Activated CD4-positive, alpha-beta T cell treated with anti-CD3 and anti-CD28 coated beads for 36 hours (primary cell): ENCODE measurements at places on chromosomes 3 and 15. TPM values are rescaled to one million over a fixed set of nuclear protein-coding genes. Genes with fewer than 3 reads are reported as not detected.

DNA sequence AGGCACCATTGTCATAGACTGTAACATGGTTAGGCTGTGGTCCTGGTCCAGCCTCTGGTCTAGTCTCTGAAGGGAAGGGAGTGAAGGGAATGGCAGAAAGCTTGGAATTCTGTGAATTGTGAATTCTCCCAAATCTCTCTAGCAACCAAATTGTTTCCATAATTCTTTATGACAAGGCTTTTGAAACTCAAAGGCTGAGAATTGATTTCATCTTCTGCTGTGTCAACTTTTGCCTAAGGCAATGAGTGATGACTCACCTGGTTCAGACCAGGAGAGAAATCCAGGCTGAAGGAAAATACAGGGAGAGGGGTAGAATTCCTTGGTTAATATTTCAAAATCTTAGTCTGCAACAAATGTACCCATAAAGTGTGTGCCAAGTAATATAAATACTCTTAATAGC, 82.6 kb upstream of the ADPGK start:
- H3K27ac ChIP-seq = no peak overlapping the region
- no peak overlapping the region for H3K4me3 ChIP-seq
- peaks cover 2% of the 10 kb centered on the region for H3K27me3 ChIP-seq
- no peak for DNase-seq

DNA sequence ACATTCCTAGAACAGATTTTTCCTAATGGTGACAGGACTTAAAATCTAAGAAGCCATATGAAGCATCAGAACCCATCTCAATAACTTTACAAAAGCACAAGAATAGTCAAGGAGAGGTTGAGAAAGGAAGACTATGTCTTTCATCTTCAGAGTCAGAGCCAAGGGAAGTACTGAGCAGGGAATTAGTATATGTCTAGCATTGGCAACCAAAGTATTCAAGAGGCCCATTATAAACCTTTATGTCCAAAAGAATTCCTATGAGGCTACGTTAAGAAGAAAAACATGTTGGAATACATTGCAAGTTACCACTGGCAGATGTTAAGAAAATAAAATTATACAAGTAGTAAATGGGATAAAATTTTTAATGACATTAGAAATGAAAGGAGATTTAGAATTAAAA, 150.5 kb downstream of the MAGI1 start:
- no peaks in the 10 kb centered on the region for H3K36me3 ChIP-seq
- peaks cover 2% of the 10 kb centered on the region for H3K27me3 ChIP-seq
- no peak overlapping the region for H3K4me3 ChIP-seq
- H3K27ac ChIP-seq = no peak overlapping the region
- DNase-seq = no peak

Gene H1-8
- total RNA-seq = not detected

Gene FBLN2
- not detected for total RNA-seq

GRCh38 chr3:69695443-69695842, 43.8 kb upstream of the MITF start:
- H3K27me3 ChIP-seq = peaks cover under 1% of the 10 kb centered on the region
- DNase-seq = no peak
- no peaks in the 10 kb centered on the region for H3K36me3 ChIP-seq
- H3K4me1 ChIP-seq = no peaks in the 10 kb centered on the region
- H3K27ac ChIP-seq = no peak overlapping the region

Gene PROK2
- total RNA-seq = 0.37 TPM

Gene OR5K2
- total RNA-seq = not detected

- H3K36me3 ChIP-seq = no peaks in the 10 kb centered on the region
- no peak for DNase-seq
- no peaks in the 10 kb centered on the region for H3K4me1 ChIP-seq
- peaks cover 3% of the 10 kb centered on the region for H3K27me3 ChIP-seq
- no peak overlapping the region for H3K4me3 ChIP-seq
Measured at GRCh38 chr3:102722317-102722716, 287.5 kb downstream of the ZPLD1 start.

- no peaks in the 10 kb centered on the region for H3K27me3 ChIP-seq
- peaks cover 40% of the 10 kb centered on the region for H3K36me3 ChIP-seq
- H3K4me3 ChIP-seq = no peak overlapping the region
- peaks cover 3% of the 10 kb centered on the region for H3K4me1 ChIP-seq
- no peak for DNase-seq
Measured at GRCh38 chr3:25604107-25604805, 60.5 kb downstream of the TOP2B start.

DNA sequence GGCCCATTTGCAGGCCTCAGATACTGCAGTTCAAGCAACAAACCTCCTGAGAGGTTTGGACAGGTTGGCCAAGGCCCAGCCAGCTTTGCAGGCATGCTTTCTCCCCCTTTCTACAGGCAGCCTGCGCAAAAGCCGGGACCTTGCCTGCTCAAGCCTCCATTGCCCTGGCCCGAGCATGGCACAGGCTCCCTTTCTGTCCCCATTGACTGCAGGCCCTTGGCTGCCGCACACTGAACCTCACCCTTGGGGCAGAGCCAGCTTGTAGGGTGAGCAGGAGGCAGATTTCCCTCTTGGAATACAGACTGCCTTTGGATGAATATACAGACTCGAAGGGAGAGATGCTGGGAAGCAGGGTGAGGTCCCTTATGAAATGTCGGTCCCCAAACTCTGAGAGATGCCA, 461.7 kb upstream of the PROK2 start:
- H3K36me3 ChIP-seq = no peaks in the 10 kb centered on the region
- H3K27ac ChIP-seq = no peak overlapping the region
- no peak for DNase-seq
- no peak overlapping the region for H3K4me3 ChIP-seq
- H3K4me1 ChIP-seq = peaks cover under 1% of the 10 kb centered on the region
- H3K27me3 ChIP-seq = no peaks in the 10 kb centered on the region

Gene DLEC1
- total RNA-seq = 0.19 TPM

- no peak for DNase-seq
- no peak overlapping the region for H3K27ac ChIP-seq
- no peaks in the 10 kb centered on the region for H3K36me3 ChIP-seq
- no peaks in the 10 kb centered on the region for H3K4me1 ChIP-seq
- H3K27me3 ChIP-seq = no peaks in the 10 kb centered on the region
- H3K4me3 ChIP-seq = no peak overlapping the region
Measured at GRCh38 chr15:78415284-78415683, 22.7 kb upstream of the IREB2 start.

Gene CLDN18
- total RNA-seq = not detected

Gene C3orf85
- total RNA-seq = not detected

DNA sequence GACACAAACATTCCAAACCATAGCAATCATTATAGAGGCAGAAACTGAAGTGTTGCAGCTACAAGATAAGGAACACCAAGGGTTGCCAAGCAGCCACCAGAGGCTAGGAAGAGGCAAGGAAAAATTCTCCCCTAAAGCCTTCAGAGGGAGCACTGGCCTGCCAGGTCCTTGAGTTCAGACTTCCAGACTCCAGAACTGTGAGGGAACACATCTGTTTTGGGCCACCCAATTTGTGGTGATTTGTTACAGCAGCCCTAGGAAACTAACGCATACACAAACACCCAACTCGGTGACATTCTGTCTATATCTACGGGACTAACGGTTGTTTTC, 54.6 kb downstream of the MB21D2 start:
- H3K27me3 ChIP-seq = peaks cover 3% of the 10 kb centered on the region
- peaks cover 4% of the 10 kb centered on the region for H3K4me1 ChIP-seq
- no peak overlapping the region for H3K27ac ChIP-seq
- no peaks in the 10 kb centered on the region for H3K36me3 ChIP-seq
- no peak for DNase-seq
- H3K4me3 ChIP-seq = no peak overlapping the region

- peaks cover 20% of the 10 kb centered on the region for H3K4me1 ChIP-seq
- no peaks in the 10 kb centered on the region for H3K36me3 ChIP-seq
- H3K4me3 ChIP-seq = no peak overlapping the region
- DNase-seq = no peak
- H3K27me3 ChIP-seq = no peaks in the 10 kb centered on the region
Measured at GRCh38 chr3:143152043-143152442, 32.5 kb downstream of the CHST2 start.

DNA sequence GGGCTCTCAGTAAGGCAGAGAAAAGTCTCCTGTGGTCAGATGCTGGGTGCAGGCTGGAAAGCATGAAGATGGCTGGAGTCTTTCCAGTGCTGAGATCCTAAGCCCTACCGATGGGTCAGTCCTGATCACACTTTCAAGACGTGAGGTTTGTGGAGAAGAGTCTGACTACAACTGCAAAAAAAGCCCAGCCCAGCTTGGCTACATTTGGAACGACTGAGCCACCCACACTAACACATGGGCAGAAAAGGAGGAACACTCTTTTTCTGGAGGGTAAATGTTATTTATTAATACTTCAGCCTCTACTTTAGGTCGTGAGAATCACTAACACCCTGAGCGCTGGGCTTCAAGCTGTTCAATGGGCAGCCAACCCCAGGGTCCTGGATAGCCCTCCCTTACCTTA, 22.0 kb upstream of the C3orf22 start:
- no peak overlapping the region for H3K4me3 ChIP-seq
- H3K27me3 ChIP-seq = peaks cover under 1% of the 10 kb centered on the region
- H3K27ac ChIP-seq = no peak overlapping the region
- H3K36me3 ChIP-seq = no peaks in the 10 kb centered on the region
- H3K4me1 ChIP-seq = no peaks in the 10 kb centered on the region

Gene HIGD2B
- not detected for total RNA-seq
